Fibroblast of skin of scalp (primary cell): ENCODE measurements at places on chromosomes 12 and 14.

GRCh38 chr14:105476097-105476830, 1.6 kb downstream of the CRIP2 start:
- DNase-seq = no peak

DNA sequence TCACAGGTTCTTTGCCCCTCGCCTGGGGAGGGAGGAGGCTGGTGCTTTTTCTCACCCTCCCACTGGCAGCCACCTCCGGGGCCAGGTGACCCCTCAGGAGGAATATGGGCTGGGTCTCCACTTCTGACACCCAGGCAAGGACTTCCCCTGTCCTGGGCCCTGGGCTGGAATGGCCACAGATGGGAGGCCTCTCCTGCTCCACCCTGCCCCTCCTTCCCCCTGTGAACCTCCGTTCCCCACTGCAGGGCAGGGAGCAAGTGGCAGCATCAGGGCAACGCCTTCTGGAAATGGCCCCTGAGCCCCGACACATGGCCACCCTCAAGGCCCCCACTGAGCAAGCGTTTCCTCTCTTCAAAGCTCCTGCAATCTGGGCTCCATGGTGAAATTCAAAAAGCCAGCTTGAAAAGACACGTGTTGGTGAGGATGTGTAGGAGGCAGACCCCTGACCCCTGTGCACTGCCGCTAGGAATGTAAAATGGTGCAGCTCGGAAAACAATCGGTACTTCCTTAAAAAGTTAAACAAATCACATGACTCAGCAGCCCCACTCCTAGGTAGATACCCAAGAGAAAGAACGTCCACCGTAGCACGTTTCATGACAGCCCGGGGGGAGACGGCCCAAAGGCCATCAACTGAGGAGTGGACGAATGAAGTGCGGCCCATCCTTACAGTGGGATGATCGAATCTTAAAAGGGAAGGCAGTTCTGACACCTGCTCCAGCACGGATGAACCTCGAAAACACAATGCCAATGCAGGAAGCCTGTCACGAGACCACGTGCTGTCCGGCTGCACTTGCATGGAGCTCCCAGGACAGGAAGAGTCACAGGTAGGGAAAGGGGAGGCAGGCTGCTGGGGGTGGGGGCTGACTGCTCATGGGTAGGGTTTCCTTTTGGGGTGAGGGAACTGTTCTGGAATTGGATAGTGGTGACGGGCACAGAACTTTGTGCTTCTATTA, 11.5 kb downstream of the XRCC3 start:
- no peak for DNase-seq

GRCh38 chr14:53692885-53693284, 263.7 kb downstream of the BMP4 start:
- no peak for DNase-seq

- DNase-seq = no peak
These were observed 19.2 kb upstream of the PPP2R5E start for GRCh38 chr14:63562405-63562804.

DNA sequence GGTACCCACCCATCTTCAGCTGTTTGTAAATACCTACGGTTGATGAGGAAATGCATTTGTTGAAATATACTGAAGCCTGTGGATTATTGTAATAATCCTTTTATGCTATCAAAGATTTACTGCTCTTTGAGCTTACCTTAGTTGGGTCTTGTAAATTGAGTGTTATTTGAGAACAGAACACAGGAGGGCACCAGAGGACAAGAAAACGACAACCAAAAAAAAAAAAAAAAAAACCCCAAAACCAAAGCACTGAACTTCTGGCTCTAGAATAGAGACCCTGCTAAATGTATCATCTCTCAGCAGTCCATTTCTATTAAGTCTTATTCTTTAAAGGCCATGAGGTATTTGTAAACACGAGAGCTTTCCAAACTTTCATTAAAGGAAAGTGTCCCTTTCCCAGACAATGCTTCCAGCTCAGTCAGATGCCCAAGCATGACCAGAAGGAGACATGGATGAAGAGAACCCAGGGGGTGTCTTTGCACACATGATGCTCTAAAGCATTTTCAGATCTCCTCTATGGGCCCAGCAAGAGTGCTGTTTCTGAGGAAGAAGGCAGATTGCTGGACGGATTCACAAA, 763.9 kb downstream of the NRXN3 start:
- peak; percentile 39 for DNase-seq

GRCh38 chr12:47770086-47770726, 2.8 kb upstream of the SLC48A1 start:
- DNase-seq = no peak

- DNase-seq = peak; percentile 91
These were observed 4.5 kb upstream of the GDF11 start for GRCh38 chr12:55738123-55739024.

GRCh38 chr12:56007564-56008559, 10.8 kb downstream of the SUOX start:
- DNase-seq = no peak

DNA sequence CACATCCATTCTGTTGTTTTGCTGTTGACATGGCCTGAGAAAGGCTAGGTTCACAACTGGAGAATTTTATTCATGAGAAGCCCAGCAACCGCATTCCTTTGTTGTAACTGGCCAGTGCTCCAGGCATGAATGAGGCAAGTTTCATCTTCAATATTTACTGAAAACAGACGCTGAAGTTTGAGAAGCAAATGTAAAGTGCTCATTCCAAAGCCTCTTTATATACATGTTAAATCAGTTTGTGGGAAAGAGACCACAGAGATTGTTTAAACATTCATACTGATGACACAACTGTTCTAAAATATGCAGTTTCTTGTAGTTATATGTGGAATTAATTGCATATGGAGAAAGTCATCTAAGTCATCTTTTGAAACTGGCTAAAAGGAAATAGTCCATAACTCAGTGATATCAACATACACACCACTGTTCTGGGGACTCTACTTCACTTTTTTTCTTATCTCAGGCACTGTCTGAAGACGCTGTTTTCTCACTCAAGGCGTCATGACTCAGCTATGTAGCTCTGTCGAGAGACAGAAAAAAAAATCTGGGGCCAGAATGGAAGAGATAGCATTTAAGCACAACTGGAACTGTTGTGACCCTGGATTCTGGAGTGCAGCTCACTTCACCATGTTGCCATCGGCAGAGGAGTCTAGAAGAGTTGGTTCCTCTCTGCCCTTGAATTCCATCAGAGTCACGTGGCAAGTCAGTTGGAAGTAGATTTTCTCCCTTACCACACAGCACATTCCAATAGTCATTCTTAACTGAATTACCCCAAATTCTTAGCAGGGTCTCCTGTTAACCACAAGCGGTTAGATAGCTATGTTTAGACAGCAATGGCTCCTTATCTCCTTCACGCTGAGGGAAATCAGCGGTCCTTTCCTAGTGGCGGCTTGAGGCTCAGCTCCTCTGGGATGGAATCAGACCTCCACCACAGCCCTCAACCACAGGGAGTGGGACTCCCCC, 258.4 kb upstream of the HMGA2 start:
- peak; percentile 97 for DNase-seq

DNA sequence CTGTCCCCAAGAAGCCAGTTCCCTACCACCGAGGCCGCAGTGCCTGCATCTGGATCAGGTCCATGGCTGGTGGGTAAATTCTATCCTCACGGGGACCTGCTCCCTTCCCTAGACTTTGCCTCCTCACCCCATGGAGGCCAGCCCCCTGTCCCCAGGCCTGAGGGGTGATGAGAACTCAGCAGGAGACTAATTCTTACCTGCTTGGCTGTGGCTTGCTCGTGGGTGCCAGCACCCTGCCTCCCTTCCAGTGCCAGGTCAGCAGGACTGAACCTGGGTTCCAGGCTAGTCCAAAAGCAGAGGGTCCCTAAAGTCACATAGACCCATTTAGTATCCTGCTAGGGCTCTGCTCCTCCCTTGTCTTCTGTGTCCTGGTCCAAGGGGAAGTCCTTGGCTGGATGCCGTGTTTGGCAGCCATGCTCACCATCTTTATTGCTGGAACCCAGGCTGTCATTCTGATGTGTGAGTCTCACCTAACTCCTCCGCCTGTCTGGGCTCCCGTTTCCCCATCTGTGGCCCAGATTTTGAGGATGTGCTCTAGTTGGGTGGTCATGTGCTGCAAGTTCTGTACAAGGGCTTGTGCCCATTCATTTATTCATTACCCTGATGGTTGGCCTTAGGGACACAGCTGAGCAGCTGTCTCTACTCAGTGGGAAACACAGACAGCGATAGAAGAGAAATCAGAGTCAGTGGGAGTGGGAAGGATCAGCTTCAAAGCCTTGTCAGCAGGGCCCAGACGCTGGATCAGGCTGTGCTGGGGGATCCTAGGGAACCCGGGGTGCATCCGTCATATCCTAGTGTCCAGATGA, 949 bp downstream of the PLBD2 start:
- no peak for DNase-seq

DNA sequence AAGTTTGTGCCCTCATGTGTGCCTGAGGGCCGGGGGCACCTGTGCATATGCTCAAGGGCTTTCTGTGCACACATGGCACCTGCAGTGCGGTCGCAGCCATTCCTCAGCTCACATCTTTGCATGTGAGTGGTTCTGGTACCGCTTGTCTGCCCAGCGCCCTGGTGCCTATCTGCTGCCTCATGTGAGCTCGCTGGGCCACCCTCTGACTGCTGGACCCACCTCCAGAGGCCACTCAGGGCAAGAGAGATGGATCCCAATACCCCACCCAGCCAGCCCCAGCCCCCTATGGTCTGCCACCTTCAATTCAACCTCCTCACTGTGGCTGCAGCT, 5.4 kb upstream of the AMN start:
- no peak for DNase-seq

GRCh38 chr12:75419841-75420240, 29.0 kb downstream of the GLIPR1L2 start:
- no peak for DNase-seq
